ENCODE measurements at places on chromosomes 2 and 18.

GRCh38 chr2:10523406-10524189 is 75.5 kb upstream of the ODC1 start:
- no peak for DNase-seq

DNA sequence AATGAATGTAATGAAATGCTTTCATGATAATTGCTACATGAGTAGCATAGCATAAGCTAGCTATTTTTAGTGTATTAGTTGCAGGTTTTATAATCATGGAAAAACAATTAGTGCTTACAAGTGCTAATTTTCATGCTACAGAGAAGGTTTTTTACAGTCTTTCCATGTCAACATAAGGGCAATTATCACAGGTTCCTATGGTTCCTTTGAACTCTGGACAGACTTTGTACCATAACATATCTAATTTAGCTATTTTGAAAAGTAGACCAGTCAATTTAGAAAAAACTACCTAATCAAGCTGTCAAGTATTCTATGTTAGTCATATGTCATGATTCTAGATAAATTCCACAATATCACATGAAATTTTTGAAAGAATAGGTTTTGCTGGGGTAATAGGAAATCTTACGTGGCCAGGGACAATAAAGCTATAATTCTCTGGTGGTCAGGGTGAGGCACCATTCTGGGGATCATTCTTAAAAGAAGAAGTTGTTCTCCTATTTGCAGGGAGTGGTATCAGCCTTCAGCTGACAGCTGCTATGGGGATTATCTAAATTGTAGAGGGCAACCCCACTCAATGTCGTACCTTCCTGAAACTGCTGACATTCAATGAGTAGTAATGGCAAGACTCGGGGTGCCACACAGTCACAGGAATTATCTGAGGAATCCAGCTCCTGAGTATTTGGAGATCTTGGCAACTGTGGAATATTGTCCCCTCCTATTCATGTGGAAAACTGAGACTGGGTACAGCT is 724.0 kb upstream of the LINC00305 start:
- DNase-seq: no peak

GRCh38 chr2:170660409-170660808 is 54.7 kb upstream of the SP5 start:
- no peak for DNase-seq

- no peak for DNase-seq
Observed at GRCh38 chr2:144052083-144052482, 467.8 kb downstream of the ZEB2 start.

- no peak for DNase-seq
Observed at GRCh38 chr2:224379172-224379571, 22.7 kb downstream of the FAM124B start.

DNA sequence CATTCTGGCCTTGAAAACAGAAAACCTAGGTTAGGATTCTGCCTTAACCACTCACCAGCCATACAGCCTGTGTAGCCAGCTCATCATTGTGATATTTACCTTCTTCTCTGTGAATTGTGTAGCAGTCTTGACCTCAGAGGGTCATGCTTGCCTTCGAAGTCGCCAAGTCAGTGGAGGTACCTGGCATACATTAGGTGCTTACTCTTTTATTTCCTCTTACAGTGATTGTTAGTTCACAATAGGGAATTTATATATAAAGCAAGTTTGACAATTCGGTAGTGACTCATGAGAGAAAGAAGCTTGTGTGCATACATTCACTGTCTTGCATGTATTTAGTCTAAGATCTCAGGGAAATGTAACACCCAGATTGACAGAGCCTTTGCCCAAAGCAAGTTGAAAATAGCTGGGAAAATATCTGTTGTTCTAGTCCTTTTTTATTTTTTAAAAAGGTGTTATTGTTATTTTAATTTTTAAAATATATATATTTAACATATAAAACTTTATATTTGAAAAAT is 290.6 kb downstream of the PTGR3 start:
- DNase-seq: no peak

GRCh38 chr2:232959139-232959538 is 53.9 kb downstream of the NGEF start:
- no peak for DNase-seq

DNA sequence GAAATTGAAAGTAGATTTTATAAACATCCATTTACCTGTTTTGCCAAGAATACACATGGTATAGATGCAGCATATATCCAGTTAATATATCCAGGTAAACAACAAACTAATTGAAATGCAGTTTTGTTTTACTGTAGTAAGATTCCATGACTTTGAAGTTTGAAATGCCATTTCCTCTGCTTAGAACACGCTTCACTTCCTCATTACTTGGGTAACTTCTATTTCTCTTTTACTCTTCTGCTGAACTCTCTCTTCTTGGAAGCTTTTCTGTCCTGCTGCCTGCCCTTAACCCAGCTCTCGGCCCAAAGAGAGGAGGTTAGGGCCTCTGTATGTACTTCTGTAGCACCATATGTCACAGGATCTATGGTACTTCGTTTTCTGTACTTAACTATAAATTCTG is 14.1 kb upstream of the IL1RL2 start:
- DNase-seq: no peak

DNA sequence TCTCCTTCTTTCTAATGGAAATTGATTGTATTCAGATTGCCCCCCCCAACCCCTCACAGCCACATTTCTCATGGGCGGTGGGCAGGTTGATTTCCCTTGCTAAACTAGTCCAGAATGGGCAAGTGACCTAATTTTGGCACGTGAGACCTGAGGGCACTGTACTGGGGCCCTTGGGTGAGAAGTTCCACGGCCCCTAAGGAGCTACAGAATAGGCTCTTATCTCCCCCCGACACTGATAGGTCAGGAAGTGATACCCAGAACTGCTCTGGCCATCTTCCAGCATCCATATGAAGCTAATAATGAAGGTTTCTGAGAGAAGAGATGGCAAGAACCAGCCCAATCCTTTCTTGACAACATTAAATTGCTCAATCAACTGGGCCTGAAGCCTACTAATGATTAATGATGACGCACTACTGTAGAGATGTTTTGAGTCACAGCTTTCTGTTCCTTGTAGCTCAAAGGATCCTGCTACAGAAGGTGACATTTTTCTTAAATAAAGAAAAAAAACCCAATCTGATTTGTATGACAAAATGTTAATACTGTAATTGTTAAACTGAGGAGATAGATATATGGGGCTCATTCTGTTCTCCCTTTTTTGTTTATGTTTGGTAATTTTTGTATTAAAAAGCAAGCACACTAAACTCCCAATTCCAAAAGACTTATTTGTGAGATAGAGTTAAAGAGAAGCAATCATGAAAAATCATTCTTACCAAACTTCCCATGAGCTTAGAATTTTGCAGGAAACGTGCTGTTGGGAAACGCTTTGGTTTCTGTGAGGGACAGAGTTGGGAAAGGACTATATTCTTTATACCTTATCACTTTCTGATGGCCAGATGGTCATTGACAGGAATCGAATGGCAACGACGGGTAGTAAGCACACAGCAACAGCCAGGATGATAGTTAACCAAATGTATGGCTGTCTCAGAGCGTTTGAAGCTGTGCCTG is 28.2 kb upstream of the NARS1 start:
- no peak for DNase-seq

DNA sequence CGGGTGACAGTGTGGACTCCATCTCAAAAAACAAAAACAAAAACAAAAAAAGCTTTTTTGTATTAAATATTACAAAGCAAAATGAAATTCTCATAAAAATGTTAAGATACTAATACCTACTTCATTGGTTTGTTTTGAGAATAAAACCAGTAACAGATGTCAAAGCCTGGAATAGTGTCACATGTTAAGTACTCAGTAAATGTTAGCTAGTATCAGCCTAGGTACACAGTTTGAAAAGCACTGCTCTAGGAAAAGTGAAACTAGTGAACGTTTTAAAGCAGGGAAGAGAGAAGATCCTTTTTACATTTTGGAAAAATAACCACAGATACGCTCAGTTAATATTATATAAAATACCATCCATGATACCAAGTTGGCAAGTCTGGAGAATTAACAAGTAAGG is 37.1 kb upstream of the ADAM17 start:
- no peak for DNase-seq

DNA sequence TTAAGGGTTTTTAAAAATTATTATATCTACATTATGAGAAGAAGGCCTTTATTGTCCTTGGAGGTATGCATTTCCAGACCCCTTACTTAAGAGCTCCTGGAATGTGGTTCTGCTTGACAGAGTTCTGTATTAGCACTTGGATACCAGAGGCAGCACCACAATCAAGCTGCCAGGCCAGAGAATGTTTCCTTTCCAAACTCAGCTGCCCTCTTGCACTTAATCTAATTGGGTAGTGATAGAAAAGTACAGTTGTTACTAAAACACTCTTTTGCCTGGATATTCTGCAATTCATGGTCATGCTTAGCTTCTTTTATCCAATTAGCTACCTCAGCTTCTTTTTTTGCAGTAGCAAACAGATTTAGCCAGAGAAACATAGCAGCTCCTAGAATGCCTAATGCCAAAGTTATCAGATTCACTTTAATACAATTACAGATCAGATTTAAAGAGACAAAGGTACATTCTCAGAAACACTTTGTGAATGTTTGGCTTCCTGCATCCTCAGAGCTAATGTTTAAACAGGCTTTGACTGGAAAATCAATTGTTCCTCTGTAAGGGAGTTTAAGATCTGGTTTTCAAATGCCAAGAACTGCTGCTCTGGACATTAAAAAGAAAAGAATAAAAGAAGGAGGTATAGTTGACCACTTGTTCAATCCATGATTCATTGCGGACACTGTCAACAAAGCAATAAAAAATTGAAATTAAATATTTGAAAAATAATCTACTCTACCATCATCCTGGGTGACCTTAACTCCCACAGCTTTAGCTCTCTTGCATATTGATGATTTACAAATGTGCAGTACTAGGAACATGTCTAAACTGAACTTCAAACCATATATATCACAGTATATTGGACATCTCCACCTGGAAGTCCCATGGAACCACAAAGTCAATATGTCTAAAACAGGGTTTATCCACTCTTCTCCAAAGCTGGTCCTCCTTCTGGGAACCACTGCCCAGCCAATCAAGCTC is 12.8 kb downstream of the NOSTRIN start:
- DNase-seq: no peak

- DNase-seq: peak; percentile 48
Observed at GRCh38 chr2:3222636-3223035, 155.0 kb downstream of the EIPR1 start.

GRCh38 chr2:60659026-60659425 is 97.0 kb upstream of the PAPOLG start:
- no peak for DNase-seq

DNA sequence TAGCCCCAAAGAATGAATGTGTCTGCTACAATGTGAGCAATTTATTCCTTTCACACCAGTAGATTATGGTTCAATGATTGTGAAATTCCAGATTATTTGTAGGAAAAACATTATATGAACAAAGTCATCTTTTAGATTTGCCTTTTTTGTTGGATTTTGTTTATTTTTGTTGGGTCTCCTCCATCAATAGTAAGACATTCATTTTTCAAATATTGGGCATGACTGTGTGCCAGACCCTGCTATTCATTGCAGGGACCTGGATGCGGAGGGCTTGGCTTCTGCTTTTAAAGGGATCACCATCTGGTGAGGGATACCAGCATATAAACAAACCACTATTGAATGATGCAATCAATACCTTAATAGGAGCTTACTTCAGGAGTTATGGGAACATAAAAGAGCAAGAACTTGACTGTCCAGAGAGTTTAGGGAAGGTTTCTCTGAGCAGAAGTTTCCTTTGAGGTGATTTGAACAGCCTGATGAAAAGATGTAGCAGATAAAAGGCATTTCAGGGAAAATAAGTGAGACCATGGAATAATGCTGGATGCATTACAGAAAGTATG is 486.7 kb downstream of the EPHA4 start:
- no peak for DNase-seq

DNA sequence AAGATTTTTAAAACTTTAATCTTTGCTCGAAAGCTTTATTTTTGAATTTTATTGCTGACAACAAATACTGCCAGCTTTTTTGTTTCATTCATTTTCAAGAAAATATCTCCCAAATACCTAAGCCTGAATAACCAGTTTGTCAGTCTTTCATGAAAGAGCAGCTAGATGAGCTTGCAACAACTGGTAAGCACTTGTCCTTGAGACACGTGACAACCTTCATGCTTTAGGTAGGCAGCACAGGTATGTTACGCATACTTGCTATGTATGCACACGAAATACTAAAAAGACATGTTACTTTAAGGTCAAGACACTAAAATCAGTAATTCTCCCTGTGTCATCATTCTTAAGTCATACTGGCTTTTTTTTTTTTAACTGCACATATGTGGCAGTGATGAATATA is 12.3 kb downstream of the CEBPZ start:
- no peak for DNase-seq

DNA sequence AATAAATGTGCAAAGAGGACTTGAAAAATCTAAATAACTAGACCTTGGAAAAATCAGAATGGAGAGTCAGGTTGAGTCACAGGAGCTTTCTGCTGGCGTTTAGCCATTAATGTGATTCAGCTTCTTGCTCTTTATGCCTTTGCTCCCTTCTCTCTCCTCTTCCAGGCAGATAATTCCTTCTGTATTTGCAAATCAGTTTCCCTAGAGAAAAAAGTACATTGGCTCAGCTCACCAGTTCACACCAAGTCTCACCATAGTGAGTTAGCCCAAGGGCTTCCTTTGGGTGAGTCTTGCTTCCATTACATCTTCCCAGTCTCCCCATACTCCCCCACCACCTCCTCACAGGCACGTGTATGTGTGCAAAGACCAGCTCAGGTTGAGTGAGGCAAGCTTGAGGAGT is 73.6 kb downstream of the CYBRD1 start:
- DNase-seq: no peak

DNA sequence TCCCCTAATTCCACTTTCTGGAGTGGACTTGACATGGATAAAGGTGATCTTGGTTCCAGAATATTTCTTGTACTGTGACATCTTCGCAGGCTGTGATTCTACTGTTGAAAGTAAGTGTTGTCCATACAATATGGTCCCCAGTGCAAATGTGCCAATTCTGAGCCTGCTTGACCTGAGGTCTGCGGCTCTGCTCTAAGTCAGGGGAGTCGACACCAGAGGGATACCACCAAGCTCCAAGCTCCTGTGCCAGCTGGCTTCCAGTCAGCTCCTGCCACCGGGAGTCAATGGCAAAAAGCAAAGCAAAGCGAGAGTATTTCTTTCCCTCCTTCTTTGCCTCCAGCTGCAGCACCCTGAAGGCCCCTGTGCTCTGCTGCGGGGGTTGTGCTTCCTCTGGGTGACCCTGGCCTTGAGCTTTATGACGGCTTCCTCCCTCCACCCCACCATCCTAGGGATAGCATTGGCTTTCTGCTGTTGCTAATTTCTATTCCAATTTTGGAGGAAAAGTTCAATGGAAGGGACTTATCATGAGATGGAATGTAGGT is 50.4 kb downstream of the SLC35F5 start:
- DNase-seq: no peak

DNA sequence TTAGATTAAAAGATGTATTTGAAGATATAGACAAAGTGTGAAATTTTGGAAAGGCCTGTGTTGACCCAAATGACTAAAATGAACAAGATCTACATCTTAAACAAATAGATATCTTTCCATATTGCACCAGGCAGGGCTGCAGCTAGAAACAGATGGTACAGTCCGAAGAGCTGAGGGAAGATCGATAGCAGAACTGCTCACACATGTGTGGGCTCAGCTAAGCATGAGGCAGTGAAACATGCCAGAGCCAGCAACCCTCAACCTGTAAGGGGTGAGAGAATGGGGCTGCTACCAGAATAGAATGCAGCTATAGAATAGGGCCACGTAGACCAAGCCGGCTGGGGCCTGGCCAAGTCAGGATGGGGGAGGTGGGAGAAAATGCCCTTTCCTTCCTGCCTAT is 87.8 kb downstream of the SLC5A7 start:
- no peak for DNase-seq

- DNase-seq: no peak
Observed at GRCh38 chr2:226754821-226755604, 44.6 kb downstream of the IRS1 start.

- DNase-seq: no peak
Observed at GRCh38 chr2:232533944-232534710, 5.4 kb upstream of the CHRNG start.

- no peak for DNase-seq
Observed at GRCh38 chr2:121777699-121778058, 22.2 kb downstream of the TSN start.
